Activated naive CD8-positive, alpha-beta T cell treated with anti-CD3 and anti-CD28 coated beads, Interleukin-2, amount 10 ng/mL, durations not matched to agents 7 days and 5 days (primary cell): ENCODE measurements at places on chromosomes 2 and 18. TPM values are rescaled to one million over a fixed set of nuclear protein-coding genes. Genes with fewer than 3 reads are reported as not detected.

MATN3 gene
- total RNA-seq, result not detected

SLC19A3 gene
- total RNA-seq, result not detected

ABHD1 gene
- total RNA-seq, result 1.4 TPM

RFTN2 gene
- total RNA-seq, result 0.88 TPM

POMC gene
- total RNA-seq, result 6.4 TPM

FN1 gene
- total RNA-seq, result 0.71 TPM
